ENCODE measurements at places on chromosomes 6 and 20.

GRCh38 chr6:151071295-151071694, 168.5 kb upstream of the AKAP12 start:
- DNase-seq = no peak

DNA sequence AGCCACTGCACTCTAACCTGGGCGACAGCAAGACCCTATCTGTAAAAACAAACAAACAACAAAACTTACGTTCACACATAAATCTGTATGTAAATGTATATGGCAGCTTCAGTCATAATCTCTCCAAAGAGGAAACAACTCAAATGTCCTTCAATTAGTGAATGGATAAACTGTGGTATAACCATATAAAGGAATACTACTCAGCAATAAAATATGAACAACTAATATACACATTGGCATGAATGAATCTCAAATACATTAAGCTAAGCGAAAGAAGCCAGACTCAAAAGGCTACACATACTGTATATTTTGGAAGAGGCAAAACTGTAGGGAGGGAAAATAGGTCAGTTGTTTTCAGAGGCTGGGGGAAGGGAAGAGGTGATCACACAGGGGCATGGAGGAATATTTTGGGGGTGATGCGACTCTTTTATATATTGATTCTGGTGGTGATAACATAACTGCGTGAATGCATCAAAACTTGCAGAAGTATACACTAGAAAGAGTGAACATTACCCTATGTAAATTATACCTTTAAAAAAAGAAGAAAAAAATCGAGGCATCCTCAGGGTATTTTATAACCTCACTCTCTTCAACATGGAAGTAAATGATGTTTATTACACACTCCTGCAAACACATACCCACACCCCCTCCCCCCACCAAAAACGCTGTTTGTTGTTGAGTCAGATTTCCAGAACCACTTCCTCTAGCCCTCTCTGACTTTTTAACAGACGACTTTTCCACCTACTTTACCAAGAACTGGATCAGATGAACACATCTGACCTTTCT, 115.2 kb upstream of the RNF24 start:
- DNase-seq = no peak

DNA sequence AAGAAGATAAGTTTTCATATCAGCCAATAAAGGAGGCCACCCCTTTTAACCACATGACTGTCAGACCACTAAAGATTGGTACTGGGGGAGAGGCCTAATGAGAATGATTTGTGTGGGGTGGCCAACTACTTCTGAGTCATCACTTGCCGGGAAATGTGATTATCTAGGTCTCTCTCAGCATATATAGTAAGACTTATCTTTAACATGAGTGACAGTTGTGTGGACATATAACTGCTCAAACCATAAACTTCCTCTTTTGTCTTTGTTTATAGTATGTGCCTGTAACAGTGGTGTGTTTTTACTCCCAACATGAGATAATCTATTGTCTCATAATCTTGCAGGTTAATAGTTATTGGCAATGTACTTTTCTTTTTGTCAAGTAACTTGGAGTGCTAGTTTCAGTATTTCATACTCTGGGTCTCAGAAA, 312.4 kb downstream of the CDKAL1 start:
- no peak for DNase-seq

DNA sequence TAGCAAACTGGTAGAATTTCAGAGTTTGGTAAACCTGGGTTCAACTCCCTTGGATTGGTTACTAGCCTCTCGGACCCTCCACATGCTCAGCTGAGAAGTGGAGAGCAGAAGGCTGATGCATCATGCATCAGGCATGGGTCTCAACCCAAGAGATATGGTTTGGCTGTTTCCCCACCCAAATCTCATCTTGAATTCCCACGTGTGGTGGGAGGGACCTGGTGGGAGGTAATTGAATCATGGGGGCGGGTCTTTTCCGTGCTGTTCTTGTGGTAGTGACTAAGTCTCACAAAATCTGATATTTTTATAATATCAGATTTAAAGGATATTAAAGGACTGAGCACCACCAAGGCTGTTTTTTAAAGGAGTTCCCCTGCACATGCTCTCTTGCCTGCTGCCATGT, 75.1 kb downstream of the PPP1R3G start:
- DNase-seq = no peak

- DNase-seq = no peak
Measured at GRCh38 chr6:125640441-125641150, 108.8 kb upstream of the HEY2 start.

DNA sequence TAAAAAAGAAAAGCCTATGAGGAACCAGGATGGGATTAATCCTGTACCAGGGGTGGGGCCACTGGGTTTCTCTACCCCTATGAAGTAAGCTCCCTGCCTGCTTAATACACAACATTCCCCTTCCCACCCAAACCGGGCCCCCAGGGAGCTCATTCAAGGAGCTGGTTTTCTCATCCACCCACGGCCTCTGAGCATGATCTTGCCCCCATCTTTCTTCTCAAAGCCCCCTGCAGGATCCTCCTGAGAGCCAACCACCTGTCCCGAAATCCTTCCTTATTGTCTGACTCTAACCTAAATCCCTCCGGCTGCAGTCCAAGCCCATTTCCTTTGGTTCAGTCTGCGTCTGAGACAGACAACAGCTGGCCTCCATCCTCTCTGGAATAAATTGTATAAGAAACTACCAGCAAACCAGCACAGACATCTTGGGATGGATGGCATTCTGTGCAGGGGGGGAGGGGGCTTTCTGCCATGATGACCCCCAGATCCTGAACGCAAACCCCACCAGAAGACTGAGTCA, 21.0 kb downstream of the KCNK5 start:
- no peak for DNase-seq

DNA sequence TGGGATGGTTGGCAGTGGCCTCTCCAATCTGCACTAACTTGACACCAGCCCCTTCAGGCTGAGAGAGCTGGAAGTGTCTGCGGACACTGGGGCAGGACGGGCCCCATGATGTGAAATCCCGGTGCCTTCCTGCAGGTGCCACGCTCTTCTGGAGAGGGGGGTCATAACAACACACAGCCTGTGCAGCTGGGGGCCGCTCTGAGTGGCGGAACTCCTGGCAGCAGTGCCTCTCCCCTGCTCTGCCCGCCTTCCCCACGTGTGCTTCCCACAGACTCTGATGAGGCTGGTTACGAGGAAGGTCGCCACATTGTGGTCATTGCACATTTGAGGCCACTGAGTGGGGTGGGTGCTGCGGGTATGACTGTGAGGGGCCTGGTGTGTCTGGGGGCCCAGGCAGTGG, 145.2 kb downstream of the DTNBP1 start:
- DNase-seq = no peak

GRCh38 chr6:100538086-100538485, 73.4 kb upstream of the SIM1 start:
- DNase-seq = no peak

GRCh38 chr20:33408716-33409654, 7.7 kb upstream of the CDK5RAP1 start:
- no peak for DNase-seq

GRCh38 chr6:44702292-44702691, 314.8 kb downstream of the CDC5L start:
- no peak for DNase-seq

GRCh38 chr6:78916411-78916810, 49.1 kb downstream of the IRAK1BP1 start:
- no peak for DNase-seq

DNA sequence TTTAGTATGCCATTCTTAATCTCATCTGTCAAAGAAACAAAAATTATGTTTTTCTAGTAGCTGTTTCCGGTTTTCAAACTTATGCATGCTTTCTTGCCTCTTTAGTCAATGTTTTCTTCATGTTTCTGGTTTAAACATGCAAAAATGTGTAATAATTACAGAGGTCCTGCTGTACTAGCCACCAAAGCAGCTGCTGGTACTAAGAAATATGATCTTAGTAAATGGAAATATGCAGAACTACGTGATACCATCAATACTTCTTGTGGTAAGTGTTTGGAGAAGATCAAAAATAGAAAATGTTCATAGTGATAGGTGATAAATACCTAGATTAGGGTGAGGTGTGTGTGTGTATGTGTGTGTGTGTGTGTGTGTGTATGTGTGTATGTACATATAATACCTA, 158.4 kb downstream of the MYO6 start:
- DNase-seq = no peak

GRCh38 chr20:384723-385122, 4.2 kb downstream of the TRIB3 start:
- DNase-seq = no peak

GRCh38 chr20:19620446-19620845, 137.6 kb upstream of the RIN2 start:
- no peak for DNase-seq

DNA sequence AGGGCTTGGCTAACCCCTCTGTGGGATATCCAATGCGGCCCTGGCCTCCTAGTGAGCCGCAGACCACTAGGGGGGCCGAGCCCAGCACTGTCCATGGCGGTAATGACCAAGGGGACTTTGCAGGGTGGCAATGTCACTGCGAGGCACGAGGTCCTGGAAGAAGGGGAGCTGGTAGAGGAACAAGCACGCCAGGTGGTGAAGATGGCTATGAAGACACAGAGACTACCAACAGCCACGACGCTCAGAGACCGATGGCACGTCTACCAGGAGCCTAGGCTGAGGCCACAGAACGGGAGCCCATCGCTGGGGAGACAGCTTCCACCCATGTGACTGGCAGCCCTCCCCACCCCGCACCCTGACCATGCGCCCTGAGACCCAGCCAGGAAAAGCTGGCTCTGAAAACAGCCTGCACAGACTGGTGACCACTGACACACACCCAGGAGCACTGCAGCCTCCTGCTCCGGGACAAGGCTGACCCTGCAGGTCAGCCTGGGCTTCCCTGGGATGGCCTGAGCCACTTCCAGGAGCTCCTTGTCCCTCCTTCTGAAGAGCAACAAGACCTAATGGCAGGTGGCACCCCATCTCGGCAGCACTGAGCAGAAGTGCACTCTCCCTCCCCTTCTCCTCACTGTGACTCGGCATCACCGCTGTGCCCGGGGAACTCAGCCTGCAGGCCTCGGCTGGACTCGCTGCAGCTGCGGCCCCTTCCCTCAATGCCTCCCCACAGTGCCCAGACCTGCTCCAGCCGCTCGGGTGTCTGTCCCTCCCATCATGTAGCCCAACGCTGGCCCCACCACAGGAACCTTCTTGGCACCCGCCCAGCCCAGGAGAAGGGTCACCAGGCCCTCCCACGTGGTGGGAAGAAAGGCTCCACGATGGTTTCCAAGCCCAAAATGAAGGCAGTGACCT, 56.9 kb downstream of the GNAS-AS1 start:
- no peak for DNase-seq

- no peak for DNase-seq
Measured at GRCh38 chr6:82076916-82077315, 170.6 kb downstream of the IBTK start.

GRCh38 chr6:47352194-47352920, 42.7 kb upstream of the TNFRSF21 start:
- no peak for DNase-seq

- DNase-seq = no peak
Measured at GRCh38 chr6:132511831-132512220, 1.1 kb downstream of the STX7 start.

- DNase-seq = no peak
Measured at GRCh38 chr6:47180633-47181032, 129.1 kb downstream of the TNFRSF21 start.

- DNase-seq = no peak
Measured at GRCh38 chr6:93581371-93581770, 162.0 kb upstream of the EPHA7 start.

- DNase-seq = no peak
Measured at GRCh38 chr6:6750594-6751265, 162.2 kb downstream of the LY86 start.

DNA sequence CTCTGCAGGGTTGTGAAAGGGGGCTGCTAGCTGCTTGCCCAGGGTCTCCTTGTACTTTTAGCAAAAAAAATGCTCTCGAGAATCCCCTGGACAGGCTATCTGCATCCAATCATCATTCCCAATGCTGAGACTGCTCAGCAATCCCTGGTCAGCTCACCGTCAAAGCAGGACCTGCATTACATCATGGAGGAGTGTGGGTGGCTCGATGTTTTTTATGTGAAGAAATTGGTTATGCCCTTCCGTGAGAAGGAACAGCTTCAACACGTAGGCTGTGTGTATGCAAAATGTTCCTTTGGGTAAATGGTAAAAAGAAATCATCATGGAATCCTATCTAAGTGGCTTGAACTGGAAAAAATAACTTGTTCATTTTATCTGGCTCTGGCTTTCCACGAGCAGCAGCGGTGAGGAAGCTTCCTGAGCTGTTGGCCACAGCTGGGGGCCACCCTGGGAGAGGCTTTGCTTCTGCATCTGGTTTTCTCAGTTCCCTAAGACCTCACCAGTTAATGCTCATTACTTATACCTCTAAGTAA, 111.4 kb downstream of the FYN start:
- DNase-seq = peak; percentile 38

DNA sequence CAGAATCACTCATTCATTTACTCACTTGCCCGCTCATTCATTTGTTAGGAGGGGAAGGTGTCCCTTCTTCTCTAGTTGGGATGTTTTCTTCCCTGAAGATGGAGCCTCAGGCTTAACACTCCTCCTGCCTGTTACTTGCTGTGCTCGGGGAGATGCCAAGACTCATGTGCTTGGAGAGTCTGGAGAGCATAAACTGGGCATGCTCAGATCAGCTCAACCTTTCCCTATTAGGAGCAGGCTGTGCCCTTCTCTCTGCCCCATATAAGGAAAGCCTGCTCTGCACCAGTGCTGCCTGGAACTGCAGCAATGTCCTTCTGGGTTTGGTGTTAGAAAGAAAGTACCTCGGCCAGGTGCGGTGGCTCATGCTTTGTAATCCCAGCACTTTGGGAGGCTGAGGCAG, 18.0 kb upstream of the UBE2V1 start:
- DNase-seq = no peak

DNA sequence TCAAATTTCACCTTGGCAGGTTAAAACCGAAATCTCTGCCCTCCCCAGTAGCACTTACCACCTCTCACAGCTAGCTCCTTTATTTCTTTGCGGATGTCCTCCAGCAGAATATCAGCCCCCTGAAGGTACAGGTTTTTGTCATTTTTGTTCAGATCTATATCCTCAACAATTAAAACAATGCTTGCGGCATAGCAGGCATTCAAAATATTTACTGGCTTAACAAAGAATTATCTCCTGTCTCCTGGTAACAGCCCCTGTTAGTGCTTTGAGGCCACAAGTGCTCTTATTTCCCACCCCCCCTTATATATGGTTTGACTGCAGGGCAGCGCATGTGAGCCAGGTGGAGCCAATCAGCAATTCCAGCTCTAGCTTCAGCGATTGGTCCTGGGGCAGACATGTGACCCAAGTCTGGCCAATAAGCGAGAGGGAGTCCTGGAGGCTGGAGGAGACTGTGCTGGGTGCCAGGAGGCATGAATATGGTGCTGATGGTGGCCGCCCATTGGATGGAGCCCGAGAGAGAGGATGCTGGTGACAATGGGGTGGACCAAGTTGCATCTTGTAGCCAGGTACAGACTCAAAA, 21.0 kb downstream of the SULF2 start:
- no peak for DNase-seq

GRCh38 chr20:59469267-59470252, 134.8 kb upstream of the PHACTR3 start:
- DNase-seq = no peak

GRCh38 chr6:90271831-90272230, 24.8 kb downstream of the BACH2 start:
- DNase-seq = peak; percentile 37

- no peak for DNase-seq
Measured at GRCh38 chr20:18747090-18747489, 66.5 kb upstream of the SCP2D1 start.

Measured in CD4-positive, alpha-beta T cell treated with Interleukin-17A for 1 hour (primary cell).